Fibroblast of skin of left biceps (primary cell): ENCODE measurements at places on chromosomes 2 and 18.

DNA sequence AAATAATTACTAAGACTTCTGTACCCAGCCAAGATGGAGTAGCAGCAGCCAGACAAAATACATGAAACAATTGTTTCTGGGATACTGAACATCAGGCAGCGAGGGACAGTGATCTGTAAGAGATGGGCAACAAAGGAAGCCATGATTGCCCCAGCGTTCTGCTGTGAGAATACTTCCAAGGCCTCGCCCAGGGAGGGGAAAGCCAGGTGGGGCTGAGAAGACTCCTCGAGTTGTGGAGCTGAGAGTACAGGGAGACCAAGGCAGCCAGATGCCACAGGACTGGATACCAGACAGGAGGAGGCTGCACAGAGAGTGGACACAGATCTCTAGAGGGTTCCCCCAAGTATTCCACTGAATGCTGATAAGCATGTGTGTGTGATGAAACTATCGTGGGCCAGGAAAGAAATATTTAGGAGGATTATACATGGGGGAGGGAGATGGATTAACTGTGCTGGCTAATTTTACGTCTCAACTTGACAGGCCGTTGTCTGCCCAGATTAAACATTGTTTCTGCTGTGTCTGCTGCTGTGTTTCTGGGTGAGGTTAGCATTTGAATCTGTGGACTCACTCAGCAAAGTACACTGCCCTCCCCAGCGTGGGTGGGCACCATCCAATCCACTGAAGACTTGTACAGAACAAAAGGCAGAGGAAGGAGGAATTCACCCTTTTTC lies 10.2 kb upstream of the LIMS2 start:
- DNase-seq: no peak

GRCh38 chr18:31079973-31080372 lies 22.2 kb downstream of the DSC2 start:
- DNase-seq: no peak

GRCh38 chr2:161416708-161417437 lies 776 bp downstream of the TBR1 start:
- DNase-seq: no peak

GRCh38 chr18:34976123-34976522 lies 65.1 kb upstream of the MAPRE2 start:
- no peak for DNase-seq

DNA sequence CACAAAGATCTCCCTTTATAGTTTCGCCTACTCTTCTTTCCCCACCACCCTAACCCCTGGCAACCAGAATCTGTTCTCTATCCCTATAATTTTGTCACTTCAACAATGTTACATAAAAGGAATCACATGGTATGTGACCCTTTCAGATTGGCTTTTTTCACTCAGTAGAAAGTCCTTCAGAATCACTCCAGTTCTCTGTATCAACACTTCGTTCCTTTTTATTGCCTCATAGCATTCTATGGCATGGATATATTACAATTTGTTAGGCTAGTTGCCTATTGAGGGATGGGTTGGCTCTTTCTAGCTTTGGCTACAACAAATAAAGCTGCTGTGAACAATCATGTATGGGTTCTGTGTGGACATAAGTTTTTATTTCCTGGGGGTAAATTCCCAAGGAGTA lies 163.1 kb downstream of the RPIA start:
- no peak for DNase-seq

DNA sequence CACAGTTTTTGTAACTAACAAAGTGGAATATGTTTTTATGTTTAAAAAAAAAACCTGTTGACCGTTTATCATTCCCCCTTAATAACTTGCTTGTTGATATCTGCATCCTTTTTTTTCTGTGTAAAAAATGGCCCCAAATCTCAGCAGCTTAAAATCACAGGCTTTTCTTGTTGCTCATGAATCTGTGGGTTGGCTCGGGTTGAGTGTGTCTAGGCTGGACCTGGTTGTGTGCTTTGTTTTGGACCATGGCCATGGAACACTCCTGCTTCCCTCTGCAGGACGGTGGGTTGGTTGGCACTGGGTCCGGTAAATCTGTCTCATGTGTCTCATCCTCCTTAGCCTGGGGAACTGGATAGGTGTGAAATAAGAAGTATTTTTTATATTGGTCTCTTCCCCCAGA lies 139.0 kb upstream of the LINC00305 start:
- no peak for DNase-seq

- DNase-seq: no peak
Observed at GRCh38 chr2:88452565-88452905, at the start of gene FOXI3. Gene FOXI3 (minus strand): TSS chr2:88452693. CDS start chr2:88452535, 158 bp downstream.
